NCI-H446 treated with DMSO at 0.1 percent for 48 hours (cell line): ENCODE measurements at places on chromosomes 4 and X.

GRCh38 chrX:37349221-37350033 is at the start of gene PRRG1:
Gene PRRG1, plus strand, starts transcription at chrX:37349364. Its CDS starts 56,886 bp downstream, at chrX:37406250.
- peak; percentile 25 for DNase-seq

GRCh38 chr4:140044337-140044902 is 109.6 kb downstream of the MAML3 start:
- DNase-seq: peak; percentile 39

DNA sequence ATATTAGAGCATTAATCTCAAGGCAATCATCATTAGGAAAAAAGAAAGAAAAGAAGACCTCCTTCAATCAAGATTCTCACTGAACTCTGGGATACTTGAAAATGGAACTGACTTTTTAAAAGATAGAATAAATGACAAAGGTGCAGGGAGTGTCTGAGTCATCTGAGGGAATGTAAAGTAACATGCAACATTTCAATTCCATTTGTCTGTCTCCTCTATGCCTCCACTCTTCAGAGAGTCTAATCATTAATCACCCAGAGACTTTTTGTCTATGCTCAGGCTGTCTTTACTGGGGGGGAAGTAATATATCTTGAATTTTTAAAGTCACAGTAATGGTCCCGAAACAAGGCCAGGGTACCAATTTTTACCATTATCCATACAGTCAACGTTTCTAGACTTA is 55.0 kb upstream of the PACRGL start:
- DNase-seq: no peak

DNA sequence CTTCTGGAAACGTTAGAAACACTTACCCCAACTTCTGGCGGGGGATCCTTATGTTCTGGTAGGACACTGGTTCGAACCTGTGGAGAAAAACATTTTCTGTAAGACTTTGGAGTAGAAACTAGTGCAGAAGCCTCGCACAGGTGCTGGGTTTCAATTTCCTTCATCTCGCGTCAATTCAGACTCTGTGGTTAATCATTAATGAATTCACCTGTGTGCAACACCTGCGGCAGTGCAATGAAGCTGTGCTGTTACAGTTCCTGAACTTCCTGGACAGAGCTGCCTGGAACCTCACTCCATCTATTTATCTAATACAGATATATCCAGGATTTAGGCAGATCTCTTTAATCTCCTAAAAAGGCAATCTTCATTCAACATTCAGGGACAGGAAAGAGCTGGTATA is 531.4 kb downstream of the INPP4B start:
- no peak for DNase-seq

GRCh38 chr4:83546786-83547185 is 10.9 kb downstream of the GPAT3 start:
- no peak for DNase-seq

- no peak for DNase-seq
These were observed 156.0 kb downstream of the DCLK2 start for GRCh38 chr4:150234246-150234645.

DNA sequence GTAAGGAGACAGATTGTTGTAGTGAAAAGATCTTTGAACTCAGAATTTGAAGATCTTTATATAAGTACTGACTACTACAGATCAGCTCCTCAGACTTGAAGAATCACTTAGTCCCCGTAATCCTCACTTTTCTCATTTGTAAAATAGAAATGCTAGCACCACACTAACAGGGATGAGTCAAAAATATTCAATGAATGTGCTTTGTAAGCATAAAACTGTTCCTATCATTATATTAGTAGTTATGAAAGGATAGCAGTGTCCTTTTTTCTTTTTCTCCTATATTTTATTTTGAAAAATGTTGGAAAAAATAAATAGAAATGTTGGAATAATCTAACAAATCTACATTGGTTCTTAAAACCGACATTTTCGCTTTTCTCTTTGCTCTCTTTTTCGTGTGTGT is 25.4 kb downstream of the NFKB1 start:
- no peak for DNase-seq

DNA sequence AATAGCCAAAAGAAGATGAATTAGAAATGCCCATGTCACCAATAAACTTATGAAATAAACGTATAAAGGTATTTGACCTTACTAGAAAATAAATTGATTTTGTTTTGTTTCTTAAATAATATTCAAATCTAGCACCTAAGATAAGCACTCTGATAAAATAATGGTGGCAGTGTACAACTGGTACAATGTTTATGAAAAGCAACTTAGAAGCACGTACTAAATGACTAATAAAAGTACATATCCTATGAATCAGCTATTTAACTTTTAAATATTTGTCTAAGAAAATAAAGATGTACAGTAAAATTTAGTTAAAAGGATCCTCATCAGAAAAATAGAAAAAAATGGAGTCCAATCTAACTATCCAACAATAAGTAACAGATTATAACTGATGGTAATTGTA is 6.7 kb downstream of the MANBA start:
- DNase-seq: no peak

DNA sequence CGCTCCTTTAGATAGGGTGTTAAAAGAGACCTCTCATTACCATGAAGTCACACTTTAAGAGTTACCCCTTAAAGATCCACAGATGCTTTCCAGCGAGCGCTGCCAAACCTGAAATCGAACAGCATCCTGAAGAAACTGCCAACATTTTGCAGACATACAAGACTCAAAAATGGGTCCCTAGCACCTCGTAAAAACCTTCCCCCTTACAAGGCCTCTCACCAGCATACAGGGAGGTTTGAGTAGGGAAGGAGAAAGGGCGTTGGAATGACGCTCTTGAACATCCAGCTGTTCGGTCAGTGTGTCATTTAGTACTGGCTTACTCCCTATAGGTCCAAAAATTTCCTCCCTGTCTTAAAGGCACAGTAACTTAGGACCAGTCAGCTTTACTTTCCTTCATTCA is 45.3 kb upstream of the PGRMC1 start:
- no peak for DNase-seq
